Activated CD4-positive, alpha-beta T cell treated with anti-CD3 and anti-CD28 coated beads, Interleukin-2, amount 50 U/mL, for 48 hours (primary cell): ENCODE measurements at places on chromosomes 1 and 21.

GRCh38 chr1:222195857-222196256, 352.0 kb downstream of the HHIPL2 start:
- no peak for DNase-seq

DNA sequence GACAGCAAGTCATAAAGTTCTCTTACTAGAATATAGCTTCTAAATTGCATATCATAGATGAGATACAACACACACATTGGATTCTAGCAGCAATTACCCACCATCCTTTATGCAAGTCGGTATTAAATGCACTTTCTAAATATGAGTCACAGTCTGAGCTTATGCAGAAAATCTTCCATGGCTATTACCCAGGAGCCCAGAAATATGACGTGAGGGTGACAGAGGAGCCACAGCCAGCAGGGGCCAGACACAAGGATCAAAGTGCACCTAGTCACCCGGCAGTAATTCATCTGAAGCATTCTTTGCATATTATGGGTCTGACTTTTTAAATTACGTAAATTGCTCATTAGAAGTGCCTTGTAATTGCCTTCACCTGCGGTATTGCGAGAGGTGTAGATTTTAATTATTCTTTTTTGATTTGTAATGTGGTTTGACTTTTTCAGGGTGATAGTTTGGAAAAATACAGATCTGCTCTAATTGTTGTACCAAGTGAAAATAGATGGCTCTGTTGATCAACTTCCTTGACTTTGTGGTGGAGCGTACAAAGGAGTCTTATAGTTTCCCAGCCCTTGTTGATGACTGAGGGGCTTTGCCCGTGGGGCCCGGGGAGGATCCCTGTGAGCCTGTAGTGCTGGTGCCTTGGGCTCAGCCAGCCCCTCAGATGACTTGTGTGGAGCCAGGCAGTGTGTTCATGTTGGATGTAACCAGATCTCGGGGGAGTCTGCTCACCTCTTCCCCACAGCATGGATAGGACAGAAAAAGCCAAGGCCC, 470.0 kb upstream of the VAMP3 start:
- DNase-seq: no peak

DNA sequence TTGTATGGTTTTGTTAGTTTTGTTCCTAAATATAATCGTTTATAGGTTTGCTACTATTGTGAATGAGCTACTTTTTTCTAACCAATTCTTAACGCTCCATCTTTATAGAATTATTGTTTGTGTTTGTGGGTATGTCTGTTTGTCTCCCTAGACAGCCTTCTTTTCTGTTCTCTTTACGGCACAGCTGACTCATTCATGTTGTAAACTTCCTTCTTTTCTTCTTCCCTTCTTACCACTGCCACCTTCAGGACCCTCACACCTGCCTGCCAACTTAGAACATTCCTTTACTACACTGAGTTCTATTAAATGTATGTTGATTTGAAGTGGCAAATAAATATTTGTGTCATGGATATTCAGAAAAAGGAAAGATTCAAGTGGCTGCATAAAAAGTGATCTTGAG, 29.1 kb downstream of the AK5 start:
- DNase-seq: no peak

GRCh38 chr1:7543718-7544090, 227.4 kb upstream of the VAMP3 start:
- no peak for DNase-seq

GRCh38 chr1:157178490-157178889, 40.3 kb upstream of the ETV3 start:
- no peak for DNase-seq

- no peak for DNase-seq
These were observed 105.8 kb upstream of the RAB4A start for GRCh38 chr1:229164836-229165735.

- no peak for DNase-seq
These were observed 105.2 kb downstream of the TSEN15 start for GRCh38 chr1:184156521-184157393.

- DNase-seq: no peak
These were observed 716.9 kb downstream of the ADGRL2 start for GRCh38 chr1:82517586-82517985.

DNA sequence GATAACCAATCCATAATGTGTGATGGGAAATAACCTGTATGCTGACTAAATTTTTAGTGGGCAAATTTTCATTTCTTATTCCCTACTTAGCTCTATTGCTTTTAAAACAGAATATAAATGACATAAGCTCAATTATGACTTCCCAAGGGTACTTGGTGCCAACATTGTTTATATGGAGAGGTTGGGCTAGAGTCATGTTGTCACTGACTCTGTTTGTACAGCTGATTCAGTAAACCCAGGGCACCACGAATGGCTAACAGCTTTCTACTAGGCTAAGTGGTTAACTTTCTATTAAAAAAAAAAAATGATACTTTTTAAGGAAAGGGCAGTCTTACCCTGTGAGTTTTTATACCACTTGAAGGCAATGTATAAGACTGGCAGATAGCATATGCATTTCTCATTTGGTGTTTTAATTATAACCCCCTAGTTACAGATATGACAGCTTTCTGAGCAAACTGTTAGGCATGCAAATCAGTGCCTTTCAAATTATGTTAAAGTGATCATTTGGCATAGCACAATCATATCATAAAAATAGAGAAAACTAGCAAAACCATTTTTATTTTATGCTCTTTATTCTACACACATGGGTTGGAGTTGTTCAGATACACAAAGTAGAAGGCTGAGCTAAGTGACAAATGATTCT, 147.1 kb downstream of the DNM3 start:
- no peak for DNase-seq

- no peak for DNase-seq
These were observed 111.3 kb downstream of the MIS18A start for GRCh38 chr21:32167513-32167912.

- DNase-seq: no peak
These were observed 89.9 kb upstream of the SLC2A1 start for GRCh38 chr1:43048601-43049011.

GRCh38 chr1:192604979-192605620, 29.5 kb downstream of the RGS1 start:
- no peak for DNase-seq

DNA sequence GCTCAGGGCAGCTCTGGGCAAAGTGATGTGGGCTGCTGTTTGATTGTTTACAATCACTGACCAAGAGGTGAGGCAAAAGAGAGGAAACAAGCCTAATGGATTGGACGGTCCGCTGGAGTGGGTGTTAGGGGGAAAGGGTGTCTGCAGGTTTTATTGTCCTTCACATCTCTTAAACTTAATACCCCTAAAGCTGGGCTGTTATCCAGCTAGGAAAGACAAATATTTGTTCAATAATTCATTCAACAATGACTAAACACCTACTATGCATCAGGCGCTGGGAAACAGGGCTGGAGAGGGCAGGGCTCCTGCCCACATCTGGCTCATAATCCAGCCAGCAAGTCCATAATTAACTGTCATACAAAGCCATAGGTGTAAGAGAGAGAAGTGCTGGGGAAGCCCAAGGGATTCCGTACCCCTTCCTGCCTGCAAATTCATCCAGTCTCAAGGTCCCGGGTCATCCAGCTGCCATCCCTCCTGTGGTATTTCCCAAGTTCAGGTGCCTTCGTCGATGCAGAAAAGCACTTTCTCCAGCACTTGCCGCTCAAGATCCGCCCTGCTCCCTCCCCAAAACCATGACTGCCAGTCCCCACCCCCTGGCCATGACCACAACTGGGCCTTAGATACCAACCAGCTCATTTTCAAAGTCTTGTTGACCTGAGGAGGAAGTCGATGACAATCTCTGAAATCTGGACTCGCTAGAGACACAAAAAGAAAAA, 10.7 kb downstream of the TMEM63A start:
- no peak for DNase-seq

- no peak for DNase-seq
These were observed 42.6 kb downstream of the LRRC52 start for GRCh38 chr1:165586398-165586797.

- no peak for DNase-seq
These were observed 33.1 kb downstream of the MAN1C1 start for GRCh38 chr1:25649505-25650288.
